ENCODE measurements at places on chromosomes 12 and 14.

DNA sequence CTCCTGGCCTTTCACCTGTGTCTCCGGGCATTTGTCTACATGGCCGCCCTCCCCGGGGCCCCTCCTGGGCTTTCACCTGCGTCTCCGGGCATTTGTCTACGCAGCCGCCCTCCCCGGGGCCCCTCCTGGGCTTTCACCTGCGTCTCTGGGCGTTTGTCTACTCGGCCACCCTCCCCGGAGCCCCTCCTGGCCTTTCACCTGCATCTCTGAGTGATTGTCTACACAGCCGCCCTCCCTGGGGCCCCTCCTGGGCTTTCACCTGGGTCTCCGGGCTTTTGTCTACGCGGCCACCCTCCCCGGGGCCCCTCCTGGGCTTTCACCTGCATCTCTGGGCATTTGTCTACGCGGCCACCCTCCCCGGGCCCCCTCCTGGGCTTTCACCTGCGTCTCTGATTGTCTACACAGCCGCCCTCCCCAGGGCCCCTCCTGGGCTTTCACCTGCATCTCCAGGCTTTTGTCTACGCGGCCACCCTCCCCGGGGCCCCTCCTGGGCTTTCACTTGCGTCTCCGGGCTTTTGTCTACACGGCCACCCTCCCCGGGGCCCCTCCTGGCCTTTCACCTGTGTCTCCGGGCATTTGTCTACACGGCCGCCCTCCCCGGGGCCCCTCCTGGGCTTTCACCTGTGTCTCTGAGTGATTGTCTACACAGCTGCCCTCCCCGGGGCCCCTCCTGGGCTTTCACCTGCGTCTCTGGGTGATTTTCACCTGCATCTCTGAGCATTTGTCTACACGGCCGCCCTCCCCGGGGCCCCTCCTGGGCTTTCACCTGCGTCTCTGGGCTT, 68.0 kb upstream of the GALNT9 start:
- DNase-seq = peak; percentile 13

GRCh38 chr12:58894040-58894439, 26.3 kb downstream of the LRIG3 start:
- DNase-seq = no peak

- DNase-seq = peak; percentile 29
These were observed 17.4 kb downstream of the RPS6KL1 start for GRCh38 chr14:74905595-74906142.

- no peak for DNase-seq
These were observed 170.6 kb downstream of the RIMBP2 start for GRCh38 chr12:130545475-130545874.

- no peak for DNase-seq
These were observed 27.6 kb upstream of the ETV6 start for GRCh38 chr12:11621797-11622423.

GRCh38 chr14:96126339-96126782, 78.3 kb upstream of the BDKRB2 start:
- no peak for DNase-seq

GRCh38 chr12:118350908-118351559, 21.7 kb downstream of the TAOK3 start:
- DNase-seq = no peak

- no peak for DNase-seq
These were observed 25.8 kb upstream of the TRHDE start for GRCh38 chr12:72246370-72246769.

GRCh38 chr12:52119398-52120254, 40.1 kb downstream of the SMIM41 start:
- DNase-seq = peak; percentile 66

GRCh38 chr14:50399251-50400032, 2.8 kb upstream of the CDKL1 start:
- no peak for DNase-seq

DNA sequence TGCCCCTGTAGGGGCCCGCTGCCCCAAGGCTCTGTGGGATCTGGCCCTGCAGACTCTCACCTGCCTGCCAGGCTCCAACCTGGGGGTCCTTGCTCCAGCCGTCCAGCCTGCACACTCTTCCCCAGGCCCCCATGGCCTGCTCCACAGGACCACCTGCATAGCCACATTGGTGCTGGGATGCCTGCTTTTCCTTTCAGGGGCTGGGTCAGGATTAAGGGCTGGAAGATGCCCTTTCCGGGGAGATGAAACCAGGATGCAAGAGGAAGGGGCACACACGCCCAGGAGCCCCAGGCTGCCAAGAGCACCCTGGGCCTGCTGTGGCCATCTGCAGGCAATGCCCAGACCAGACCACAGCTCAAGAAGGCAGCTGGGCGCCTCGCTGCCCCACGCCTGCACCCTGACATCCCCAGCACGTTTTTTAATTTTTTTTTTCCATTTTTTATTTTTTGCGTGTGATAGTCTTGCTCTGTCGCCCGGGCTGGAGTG, 15.0 kb downstream of the BAG5 start:
- DNase-seq = no peak

- DNase-seq = no peak
These were observed 600.5 kb downstream of the RERGL start for GRCh38 chr12:17489452-17489851.

DNA sequence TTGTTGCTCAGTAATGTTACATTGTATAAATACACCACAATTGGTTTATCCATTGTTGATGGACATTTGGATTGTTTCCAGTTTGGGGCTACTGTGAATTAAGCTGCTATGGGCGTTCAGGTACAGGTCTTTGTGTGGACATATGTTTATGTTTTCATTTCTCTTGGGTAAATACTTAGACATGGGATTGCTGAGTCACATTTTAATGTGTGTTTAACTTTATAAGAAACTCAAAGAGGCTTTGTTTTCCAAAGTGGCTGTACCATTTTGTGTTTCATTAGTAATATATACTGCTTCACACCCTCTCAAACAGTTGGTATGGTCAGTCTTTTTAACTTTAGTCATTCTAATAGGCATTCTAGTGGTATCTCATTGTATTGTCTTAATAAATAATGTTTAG, 225.0 kb downstream of the SPTSSA start:
- no peak for DNase-seq

GRCh38 chr14:61474701-61475100, 153.3 kb downstream of the PRKCH start:
- no peak for DNase-seq

GRCh38 chr12:118404876-118405521, 28.6 kb downstream of the SUDS3 start:
- peak; percentile 18 for DNase-seq

DNA sequence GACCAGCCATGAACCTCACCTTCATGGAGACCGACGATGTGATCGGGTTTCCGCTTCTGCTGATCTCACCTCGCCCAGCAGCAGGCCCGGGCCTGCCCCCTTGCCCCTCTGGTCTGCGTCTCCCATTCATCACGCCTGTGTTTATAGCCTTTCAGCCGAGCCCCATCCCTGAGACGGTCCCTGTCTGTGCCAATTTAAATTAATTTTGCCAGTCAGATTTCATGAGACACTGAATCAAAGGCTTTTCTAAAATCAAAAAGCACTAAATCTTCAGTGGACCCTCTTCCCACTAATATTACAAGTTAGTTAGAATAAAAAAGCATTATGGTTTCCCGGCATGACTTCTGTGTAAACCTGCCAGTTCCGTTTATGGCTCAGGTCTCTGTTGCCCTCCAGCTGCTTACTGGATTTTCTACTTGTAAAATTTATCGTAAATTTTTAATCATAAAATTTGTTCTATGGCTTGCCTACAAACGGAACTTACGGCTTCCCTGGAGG, 155.9 kb downstream of the ESRRB start:
- no peak for DNase-seq

GRCh38 chr14:24179961-24180796, 8.3 kb downstream of the REC8 start:
- DNase-seq = no peak

- no peak for DNase-seq
These were observed 1140.5 kb downstream of the GALC start for GRCh38 chr14:86852530-86852929.

- DNase-seq = peak; percentile 64
These were observed 3.8 kb downstream of the RAPGEF3 start for GRCh38 chr12:47754881-47755280.

- no peak for DNase-seq
These were observed 25.8 kb upstream of the CLEC4E start for GRCh38 chr12:8566525-8566924.

DNA sequence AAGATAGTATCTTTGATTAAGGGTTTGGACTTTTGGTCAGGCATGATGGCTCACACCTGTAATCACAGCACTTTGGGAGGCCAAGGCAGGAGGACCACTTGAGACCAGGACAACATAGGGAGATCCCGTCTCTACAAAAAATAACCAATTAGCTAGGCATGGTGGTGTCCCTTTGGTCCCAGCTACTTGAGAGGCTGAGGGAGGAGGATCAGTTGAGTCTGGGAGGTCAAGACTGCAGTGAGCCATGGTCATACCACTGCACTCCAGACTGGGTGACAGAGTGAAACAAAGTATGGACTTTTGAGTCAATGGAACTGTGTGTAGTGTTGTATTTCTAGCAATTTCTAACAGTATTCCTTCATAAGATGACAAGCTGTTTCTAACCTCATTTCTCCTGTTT, 38.7 kb upstream of the CCDC88C start:
- no peak for DNase-seq

- DNase-seq = peak; percentile 83
These were observed 137.9 kb downstream of the NRXN3 start for GRCh38 chr14:78308079-78308478.

DNA sequence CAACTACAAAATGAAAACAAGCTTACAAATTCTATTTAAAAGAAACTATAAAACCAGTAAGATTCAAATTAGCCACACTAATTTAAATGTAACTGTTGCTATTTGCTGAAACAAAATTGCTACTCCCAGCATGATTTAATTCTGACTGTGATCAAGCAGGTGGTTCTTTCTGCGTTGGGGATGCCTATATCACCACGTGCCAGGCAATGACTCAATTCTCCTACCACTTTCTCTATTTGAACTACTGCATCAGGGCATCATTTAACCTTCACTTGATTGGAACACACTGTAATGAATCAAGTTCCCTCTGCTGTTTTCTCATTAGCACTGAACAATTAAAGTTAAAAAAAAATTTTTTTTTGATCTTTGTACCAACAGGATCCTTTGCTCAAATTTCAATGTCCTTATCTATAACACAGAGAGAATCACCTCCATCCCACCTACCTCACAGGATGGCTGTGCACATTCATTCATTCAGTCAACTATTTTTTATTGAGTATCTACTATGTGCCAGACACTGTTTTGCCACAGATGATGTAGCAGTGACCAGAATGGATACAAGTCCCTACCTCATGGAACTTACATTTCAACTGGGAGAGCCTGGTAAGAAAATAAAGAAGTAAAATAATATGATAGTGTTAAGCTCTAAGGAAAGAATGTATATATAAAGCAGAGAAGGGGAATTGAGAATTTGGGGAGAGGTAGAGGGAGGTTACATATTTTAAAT, 8.0 kb upstream of the ACTN1 start:
- no peak for DNase-seq

DNA sequence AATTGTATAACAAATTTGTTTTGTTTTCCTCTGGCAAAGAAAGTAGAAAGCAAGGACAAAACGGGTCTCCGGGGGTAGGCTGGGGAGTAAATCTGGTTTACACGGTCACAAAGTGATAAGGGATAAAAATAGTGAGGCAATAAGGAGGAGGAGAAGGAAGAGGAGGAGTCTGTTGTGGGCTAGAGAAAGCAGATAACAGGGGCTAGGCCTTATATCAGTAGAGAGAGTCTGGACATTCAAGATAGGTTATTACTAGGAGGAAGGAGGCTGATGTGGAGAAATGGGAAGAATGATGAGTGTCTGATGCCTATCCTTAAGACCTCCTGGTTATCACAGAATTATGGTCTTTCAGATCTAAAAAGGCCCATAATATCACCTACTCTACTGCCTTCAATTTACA, 83.2 kb upstream of the SSTR1 start:
- no peak for DNase-seq

GRCh38 chr14:59333235-59333634, 131.9 kb downstream of the GPR135 start:
- DNase-seq = no peak

- no peak for DNase-seq
These were observed 38.9 kb upstream of the FUT8 start for GRCh38 chr14:65373671-65374039.

- DNase-seq = no peak
These were observed 6.7 kb downstream of the ABCD4 start for GRCh38 chr14:74296037-74296467.

- DNase-seq = peak; percentile 12
These were observed 833 bp upstream of the BHLHE41 start for GRCh38 chr12:26125400-26126339.

Measured in NCI-H1092 treated with DMSO at 0.1 percent for 48 hours (cell line).